ENCODE measurements at places on chromosomes 6 and 20.

DNA sequence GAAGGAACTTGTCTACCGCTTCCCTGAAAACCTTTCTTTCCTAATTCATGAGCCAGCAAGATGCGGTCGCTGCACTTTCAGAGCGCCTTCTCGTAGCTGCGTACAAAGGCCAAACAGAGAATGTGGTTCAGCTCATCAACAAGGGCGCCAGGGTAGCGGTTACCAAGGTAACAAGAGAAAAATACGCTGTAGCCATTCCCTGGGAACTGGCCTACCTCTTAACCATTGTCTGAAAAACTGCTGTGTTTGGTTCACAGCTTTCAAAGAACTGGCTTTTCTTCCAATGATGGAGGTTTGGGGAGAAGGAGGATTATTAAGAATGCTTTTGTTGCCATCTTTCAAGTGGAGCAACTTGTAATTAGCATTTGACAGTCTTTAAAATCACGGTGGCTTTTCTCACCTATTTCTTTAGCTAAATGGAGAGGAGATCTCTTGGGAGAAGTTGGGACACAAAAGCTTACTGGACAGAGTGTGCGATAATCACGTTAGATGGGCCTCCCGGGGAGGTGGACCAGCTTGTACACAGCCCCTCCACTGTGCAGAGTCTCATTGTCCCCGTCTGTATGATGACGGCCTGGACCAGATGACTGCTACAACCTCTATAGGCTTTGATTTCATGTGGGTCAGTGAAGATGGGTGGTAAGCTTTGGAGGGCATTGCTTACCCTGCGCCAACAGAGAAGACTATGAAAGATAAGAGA, 71.5 kb downstream of the LYRM2 start:
- no peak for DNase-seq
- H3K4me3 ChIP-seq = no peak overlapping the region
- no peaks in the 10 kb centered on the region for H3K27me3 ChIP-seq
- H3K27ac ChIP-seq = no peak overlapping the region
- H3K36me3 ChIP-seq = no peaks in the 10 kb centered on the region

- H3K27ac ChIP-seq = no peak overlapping the region
- H3K4me3 ChIP-seq = no peak overlapping the region
- no peaks in the 10 kb centered on the region for H3K36me3 ChIP-seq
- DNase-seq = no peak
- no peaks in the 10 kb centered on the region for H3K4me1 ChIP-seq
Measured at GRCh38 chr6:50821441-50822077, 2.9 kb downstream of the TFAP2B start.

- H3K4me3 ChIP-seq = no peak overlapping the region
- no peaks in the 10 kb centered on the region for H3K36me3 ChIP-seq
- no peak overlapping the region for H3K27ac ChIP-seq
- H3K27me3 ChIP-seq = no peaks in the 10 kb centered on the region
- H3K4me1 ChIP-seq = no peaks in the 10 kb centered on the region
Measured at GRCh38 chr6:20978151-20978614, 443.9 kb downstream of the CDKAL1 start.

DNA sequence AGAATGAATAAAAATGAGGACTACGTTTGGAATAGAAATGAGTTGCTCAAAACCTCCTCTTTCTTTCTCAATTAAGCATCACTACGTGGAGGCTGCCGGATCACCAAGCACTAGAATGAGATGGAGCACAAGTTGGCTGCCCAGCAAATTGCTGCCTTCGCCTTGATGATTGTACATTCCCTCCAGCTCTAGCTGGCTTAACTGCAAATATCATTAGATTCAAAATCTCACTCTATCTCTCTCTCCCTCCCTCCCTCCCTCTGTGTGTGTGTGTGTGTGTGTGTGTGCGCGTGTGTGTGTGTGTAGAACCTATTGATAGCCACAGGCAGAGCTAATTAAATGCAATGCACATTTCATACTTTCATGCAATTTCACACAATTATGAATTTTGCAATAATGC, 310.7 kb upstream of the CDH4 start:
- no peak for DNase-seq
- H3K27ac ChIP-seq = no peak overlapping the region
- H3K4me1 ChIP-seq = no peaks in the 10 kb centered on the region
- no peak overlapping the region for H3K4me3 ChIP-seq
- H3K27me3 ChIP-seq = peaks cover 50% of the 10 kb centered on the region
